ENCODE measurements at places on chromosomes 5 and 9.

DNA sequence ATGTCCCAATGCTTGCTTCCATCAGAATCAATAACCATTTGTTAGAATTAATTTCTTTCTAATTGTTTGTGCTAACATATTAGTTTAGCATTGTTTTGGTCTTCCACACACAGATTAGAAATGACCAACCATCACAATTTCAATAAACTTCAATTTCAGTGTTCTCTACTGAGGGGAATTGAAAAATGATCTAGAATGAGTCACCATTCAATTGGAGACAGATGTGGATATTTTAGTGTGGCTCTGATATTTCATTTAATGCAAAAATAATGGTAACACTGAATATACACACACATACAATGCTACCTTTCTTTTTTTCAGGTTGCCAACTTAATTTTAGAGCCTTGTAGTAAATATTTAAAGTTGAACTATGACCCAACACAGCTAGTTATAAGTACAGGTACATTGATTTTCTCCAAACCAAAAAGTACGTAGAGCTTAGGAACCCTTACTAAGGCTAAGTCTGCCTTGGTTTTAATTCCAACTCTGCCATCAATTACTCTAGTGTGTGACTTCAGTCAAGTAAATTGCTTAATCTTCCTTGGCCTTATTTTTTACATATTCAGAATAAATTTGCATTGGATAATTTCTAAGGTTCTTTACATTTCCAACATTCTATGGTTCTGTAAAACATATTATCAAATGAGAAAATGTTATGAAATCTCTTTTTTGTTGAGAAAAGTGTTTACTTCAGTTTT lies 143.9 kb downstream of the DMRTA1 start:
- no peak overlapping the region for H3K4me3 ChIP-seq
- DNase-seq = no peak
- H3K4me1 ChIP-seq = peaks cover 9% of the 10 kb centered on the region
- H3K27ac ChIP-seq = no peak overlapping the region

DNA sequence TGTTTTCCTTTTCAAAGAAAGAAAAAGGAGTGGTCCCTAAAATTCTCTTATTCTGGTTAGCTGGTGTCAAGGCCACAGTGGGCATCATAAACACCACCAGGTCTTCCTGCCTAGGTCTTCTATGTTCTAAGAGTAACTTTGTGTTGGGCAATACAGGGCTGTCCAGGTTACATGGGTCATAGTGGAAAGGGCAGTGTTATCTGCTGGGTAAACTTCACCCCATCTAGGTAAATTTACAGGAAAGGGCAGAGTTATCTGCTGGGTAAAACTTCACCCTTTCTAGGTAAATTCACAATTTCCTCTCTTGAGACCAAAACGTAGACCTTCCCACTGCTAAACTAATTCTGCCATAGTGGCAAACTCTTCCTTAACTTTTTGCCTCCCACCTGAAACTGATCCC lies 18.9 kb upstream of the JAKMIP2 start:
- no peak overlapping the region for H3K27ac ChIP-seq
- H3K36me3 ChIP-seq = no peaks in the 10 kb centered on the region
- no peaks in the 10 kb centered on the region for H3K27me3 ChIP-seq
- DNase-seq = no peak
- no peak overlapping the region for H3K4me3 ChIP-seq

DNA sequence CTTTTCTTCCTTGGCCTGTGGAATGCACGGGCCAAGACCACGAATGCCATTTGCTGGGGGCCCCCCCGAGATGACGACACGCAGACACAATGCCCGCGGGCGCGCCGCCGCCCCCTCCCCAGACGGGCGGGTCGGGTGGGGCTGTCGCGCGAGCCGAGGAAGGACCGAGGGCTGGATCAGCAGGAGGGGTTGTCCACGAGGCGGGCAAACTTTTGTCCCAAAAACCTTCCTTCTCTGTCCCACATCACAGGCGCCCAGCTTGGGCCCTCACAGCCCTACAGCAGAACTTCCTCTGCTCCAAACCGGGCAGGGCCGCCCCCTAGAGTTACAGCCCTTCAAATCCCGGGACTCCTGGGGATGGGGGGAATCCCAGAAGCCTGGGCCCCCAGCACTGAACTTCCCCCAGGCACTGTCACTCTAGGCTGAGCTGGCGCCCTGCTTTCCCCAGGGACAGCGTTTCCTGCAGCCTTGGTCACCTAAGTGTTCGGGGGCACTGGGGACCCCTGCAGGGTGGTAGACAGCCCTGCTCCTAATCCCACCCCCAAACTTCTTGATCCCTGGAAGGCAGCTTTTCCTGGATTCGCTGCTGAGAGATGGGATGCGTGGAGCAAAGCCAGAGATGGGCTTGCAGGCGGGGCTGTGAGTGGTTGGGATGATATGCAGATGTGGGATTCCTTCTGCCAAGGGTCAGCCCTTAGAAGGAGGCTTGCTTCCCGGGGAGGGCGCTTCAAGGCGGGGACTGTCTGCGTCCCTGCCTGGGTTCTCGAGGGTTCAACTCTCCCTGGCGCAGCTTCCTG lies 980 bp downstream of the COL5A1 start:
- H3K36me3 ChIP-seq = no peaks in the 10 kb centered on the region
- H3K27me3 ChIP-seq = peaks cover 15% of the 10 kb centered on the region
- peak overlapping the region; percentile 74 for H3K4me3 ChIP-seq
- H3K4me1 ChIP-seq = peaks cover 34% of the 10 kb centered on the region
- DNase-seq = peak; percentile 41
- H3K27ac ChIP-seq = no peak overlapping the region

DNA sequence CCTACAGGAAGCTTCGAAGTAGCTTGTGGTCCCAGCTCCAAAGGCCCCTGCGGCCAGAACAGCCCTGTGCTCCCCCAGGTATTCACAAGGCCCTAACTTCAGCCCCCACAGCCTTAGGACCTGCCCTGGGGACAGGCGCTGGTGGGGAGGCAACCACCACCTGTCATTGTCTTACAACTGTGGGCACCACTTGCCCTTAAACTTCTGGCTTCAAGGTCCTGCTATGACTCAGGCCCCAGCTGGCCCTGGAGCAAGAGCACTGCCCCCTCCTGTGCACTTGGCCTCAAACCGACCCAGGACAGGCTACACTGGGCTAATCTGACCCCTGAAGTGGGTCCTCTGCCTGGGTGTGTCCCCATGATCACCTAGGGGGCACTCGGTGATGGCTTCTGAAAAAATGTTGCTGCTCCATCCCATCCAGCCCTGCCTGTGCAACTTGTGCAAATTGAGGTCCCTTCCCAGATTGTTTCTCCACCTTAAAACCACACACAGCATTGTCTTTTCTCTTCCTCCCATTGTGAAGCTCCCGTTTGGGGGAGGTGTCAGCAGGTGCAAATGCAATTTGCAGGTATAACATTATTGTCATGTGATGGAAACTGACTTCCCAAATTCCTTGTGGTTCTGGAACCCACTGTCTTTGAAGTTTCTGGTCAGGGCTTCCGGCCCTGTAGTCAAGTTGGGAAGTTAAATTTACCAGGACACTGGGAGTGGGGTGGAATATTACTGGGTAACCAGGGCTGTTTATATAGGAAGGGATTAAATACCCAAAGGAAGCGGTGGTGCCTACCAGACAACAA lies 1.1 kb upstream of the PROB1 start:
- H3K4me3 ChIP-seq = peak overlapping the region; percentile 66
- no peak overlapping the region for H3K27ac ChIP-seq

- peaks cover 3% of the 10 kb centered on the region for H3K36me3 ChIP-seq
- no peak overlapping the region for H3K4me3 ChIP-seq
- DNase-seq = no peak
- H3K27me3 ChIP-seq = no peaks in the 10 kb centered on the region
- H3K27ac ChIP-seq = no peak overlapping the region
Measured at GRCh38 chr9:137387114-137387890, 35.7 kb downstream of the EXD3 start.

DNA sequence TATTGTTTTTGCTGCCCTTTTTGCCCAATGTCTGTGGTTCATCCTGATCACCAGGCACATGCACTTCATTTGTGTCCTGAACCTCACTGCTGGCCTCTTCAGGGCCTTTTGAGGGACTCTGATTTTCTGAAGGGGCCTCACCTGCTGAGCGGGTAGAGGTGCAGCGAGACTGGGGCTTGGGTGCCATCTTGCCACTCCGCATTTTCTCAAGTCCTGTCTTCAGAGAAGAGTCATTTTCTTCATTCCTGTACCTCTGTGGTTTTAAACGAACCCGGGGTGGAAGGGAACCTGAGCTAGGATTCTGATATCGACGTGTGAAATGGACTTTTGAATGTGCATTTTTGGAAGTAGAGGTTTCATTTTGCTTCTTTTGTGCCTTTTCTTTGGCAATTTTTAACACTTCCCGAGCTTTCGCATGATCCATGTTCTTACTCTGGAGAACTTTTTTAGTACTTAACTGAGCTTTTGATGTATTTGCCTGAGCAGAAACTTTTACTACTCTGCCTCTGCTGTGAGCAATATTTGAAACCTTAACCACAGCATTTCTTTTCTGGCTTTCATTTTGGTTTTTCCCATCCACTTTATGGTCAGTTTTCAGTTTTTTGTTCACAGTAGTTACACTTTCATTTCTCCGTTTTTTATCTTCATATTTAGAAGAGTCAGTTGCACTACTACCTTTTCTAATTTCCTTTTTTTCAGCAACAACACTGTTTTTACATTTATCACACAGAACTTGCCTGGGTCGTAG lies 26.1 kb downstream of the PWWP2A start:
- H3K36me3 ChIP-seq = peaks cover 30% of the 10 kb centered on the region
- H3K4me3 ChIP-seq = no peak overlapping the region
- no peaks in the 10 kb centered on the region for H3K27me3 ChIP-seq
- peaks cover 19% of the 10 kb centered on the region for H3K4me1 ChIP-seq

DNA sequence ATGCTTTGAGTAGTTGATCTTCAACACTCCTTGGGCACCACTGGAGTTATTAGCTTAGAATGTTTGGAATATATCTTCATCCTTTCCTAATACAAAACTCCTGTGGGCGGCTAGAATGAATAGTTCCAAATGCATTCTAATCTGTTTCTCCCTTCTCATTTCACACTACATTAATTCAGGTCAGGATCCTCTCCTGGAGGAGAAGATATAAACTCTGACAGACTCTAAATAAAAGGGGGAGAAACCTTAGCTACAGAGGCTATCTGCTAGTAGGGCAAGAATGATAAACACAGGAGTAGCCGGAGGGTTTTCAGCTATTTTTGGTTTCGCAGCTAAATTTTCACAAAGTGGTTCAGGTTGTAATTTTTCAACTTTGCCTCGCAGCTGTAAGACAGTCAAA lies 45.2 kb upstream of the FAM240B start:
- no peaks in the 10 kb centered on the region for H3K27me3 ChIP-seq
- H3K36me3 ChIP-seq = peaks cover 3% of the 10 kb centered on the region
- H3K27ac ChIP-seq = no peak overlapping the region
- peaks cover 27% of the 10 kb centered on the region for H3K4me1 ChIP-seq

DNA sequence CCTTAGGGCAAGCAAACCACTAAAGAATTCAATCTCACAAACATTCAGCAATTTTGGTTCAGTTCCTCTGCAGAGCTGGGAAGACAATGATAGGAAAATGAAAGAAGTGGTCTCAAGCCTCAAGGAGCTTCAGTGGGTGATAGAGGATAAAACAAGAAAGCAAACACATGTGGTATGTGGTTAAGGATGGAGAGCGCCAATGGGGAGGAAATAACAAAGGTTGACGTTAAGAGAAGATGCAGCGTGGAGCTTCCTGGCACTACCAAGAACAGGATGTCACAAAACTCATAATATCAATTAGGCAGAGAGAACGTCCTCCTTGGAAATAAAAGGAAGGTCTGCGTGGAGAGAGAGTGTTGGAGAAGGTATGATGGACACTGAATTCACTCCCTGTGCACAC lies 411.4 kb upstream of the DAP start:
- no peak for DNase-seq
- 0 out of 2 replicates have a peak, but pooled peaks cover 3% of the 10 kb centered on the region for H3K4me1 ChIP-seq
- no peaks in the 10 kb centered on the region for H3K36me3 ChIP-seq
- H3K4me3 ChIP-seq = no peak overlapping the region
- no peak overlapping the region for H3K27ac ChIP-seq
- H3K27me3 ChIP-seq = no peaks in the 10 kb centered on the region

DNA sequence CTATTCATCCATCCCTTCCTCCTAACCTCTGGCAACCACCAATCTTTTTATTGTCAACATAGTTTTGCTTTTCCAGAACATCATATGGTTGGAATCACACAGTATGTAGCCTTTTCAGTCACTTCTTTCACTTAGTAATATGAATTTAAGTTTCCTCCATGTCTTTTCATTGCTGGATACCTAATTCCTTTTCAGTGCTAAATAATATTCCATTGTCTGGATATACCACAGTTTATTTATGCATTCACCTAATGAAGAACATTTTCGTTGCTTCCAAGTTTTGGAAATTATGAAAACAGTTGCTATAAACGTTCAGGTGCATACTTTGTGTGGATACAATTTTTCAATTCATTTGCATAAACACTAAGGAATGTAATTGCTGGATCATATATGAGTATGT lies 70.7 kb upstream of the FNIP1 start:
- H3K4me3 ChIP-seq = no peak overlapping the region
- H3K27me3 ChIP-seq = peaks cover 3% of the 10 kb centered on the region
- no peaks in the 10 kb centered on the region for H3K4me1 ChIP-seq
- no peak for DNase-seq
- H3K27ac ChIP-seq = no peak overlapping the region

DNA sequence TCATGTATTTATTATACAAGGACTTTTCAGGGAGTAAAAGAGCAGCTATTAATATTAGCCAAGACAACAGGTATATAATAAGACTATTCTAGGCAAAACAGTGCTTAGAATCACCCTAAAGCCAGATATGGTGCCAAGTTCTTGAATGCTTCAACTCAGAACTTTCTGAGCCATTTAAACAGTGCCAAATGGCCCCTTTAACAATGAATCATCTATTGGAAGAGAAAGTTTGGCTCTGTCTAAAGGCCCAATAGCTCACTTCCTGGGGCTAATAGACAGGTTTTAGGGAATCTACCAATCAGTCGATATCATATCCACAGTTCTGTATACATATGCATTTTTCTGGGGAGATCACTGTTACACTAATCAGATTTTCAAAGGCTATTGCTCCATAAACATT lies 42.9 kb downstream of the ZNF474 start:
- no peak overlapping the region for H3K27ac ChIP-seq
- peaks cover 14% of the 10 kb centered on the region for H3K4me1 ChIP-seq
- no peak for DNase-seq
- H3K4me3 ChIP-seq = no peak overlapping the region
- no peaks in the 10 kb centered on the region for H3K27me3 ChIP-seq
- no peaks in the 10 kb centered on the region for H3K36me3 ChIP-seq

GRCh38 chr5:83368835-83369234 lies 102.7 kb upstream of the VCAN start:
- peaks cover 6% of the 10 kb centered on the region for H3K4me1 ChIP-seq
- H3K36me3 ChIP-seq = peaks cover 5% of the 10 kb centered on the region
- H3K4me3 ChIP-seq = no peak overlapping the region
- no peak for DNase-seq

All from WTC11 (cell line).